Fibroblast of skin of back (primary cell): ENCODE measurements at places on chromosomes 16 and 17.
A peak's percentile ranks its signal among the peaks of the same experiment; 100 is the strongest.

DNA sequence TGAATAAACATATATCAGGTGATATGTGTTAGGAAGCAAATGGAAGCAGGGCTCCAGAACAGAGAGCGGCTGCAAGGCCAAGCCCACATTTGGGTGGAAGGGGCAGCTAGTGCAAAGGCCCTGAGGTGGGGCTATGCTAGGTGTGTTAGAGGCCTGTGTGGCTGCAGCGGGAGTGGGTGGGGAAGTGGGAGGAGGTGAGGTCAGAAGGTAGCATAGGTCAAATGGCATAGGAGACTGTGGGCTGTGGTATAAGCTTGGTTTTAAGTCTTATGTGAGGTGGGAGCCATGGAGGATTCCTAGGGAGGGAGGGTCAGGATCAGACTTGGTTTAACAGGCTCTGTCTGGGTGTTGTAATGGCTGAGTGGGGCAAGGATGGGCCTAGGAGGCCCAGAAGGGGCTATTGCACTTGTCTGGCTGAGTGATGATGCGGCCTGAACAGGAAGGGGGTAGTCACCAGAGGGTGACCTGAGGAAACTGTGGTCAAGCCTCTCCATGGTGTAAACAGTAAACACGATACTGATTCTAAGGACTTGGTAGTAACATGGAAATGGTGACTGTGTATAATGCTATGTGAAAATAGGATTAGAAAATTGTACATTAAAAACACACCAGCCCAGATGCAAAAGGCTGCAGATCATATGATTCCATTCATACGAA is 31.1 kb downstream of the RAI1 start:
- peak; percentile 56 for DNase-seq

DNA sequence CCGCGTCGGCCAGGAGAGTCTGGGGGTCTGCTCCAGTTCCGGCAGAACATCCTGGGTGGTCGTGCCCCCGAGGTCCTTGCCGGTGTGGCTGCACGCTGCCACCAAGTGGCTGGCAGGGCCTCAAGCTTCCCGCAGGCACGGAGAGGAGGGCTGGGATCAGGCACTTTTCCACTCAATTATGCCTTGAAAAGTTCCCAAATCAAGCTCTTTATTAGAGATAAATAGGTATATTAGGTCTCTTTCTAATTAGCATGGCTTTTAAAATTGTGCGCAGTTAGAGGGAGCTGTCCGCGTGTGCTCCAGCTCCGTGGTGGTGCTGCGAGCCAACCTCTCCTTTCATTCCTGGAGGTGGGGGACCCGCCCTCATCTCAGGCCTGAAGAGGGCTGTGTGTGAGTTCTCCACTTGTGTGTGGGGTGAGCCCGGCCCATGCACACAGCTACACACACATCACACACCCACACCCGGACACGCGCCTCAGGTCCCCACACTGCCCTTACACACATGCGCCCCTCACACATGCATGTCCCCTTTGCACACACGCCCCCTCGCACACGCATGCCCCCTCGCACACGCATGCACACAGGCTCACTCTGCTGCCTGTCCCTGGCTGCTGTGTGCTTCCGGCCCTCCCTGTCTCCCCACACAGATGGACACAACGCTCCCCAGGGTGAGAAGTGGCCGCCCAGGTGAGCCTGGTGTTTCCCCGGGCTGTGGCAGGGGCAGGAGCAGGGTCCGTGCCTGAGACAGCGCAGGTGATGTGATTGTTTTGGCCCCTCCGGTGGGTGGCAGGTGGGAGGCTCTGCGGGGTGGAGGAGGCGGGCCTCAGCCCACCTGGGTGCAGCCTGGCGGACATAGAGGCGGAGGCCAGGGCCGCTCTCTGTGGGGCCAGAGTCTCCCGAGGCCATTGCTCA is 28.8 kb downstream of the CACNA1H start:
- no peak for DNase-seq

GRCh38 chr17:78304549-78305037 is 55.3 kb downstream of the SOCS3 start:
- no peak for DNase-seq

GRCh38 chr17:57266902-57267311 is 10.6 kb downstream of the MSI2 start:
- DNase-seq: no peak

- DNase-seq: no peak
These were observed at the start of gene NPW for GRCh38 chr16:2019518-2019920. TSS of gene NPW (plus strand) at chr16:2019785.

- DNase-seq: peak; percentile 9
These were observed 9.3 kb upstream of the PRR14 start for GRCh38 chr16:30641378-30641982.

DNA sequence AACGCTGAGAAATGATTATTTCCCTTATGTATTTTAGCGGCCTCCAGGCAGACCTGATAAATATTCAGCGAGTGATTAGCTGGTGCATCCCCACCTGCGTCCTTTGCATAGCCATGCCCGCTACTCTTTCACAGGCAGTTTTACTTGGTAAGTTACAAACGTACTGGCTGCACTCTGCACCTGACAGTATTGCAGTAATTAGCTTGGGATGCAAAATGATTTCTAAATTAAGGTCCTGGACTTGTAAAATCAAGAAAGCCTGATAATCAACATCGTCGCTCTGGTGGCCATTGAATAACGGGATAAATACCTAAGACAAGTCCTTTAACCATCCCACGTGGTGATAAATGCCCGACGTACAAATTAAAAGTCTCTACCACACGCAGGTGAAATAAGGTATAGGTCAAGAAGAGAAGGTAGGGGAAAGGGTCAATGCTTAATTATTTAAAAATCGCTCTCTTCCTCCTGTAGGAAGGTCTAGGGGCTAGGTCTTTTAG is 998 bp upstream of the PRKCA start:
- no peak for DNase-seq

DNA sequence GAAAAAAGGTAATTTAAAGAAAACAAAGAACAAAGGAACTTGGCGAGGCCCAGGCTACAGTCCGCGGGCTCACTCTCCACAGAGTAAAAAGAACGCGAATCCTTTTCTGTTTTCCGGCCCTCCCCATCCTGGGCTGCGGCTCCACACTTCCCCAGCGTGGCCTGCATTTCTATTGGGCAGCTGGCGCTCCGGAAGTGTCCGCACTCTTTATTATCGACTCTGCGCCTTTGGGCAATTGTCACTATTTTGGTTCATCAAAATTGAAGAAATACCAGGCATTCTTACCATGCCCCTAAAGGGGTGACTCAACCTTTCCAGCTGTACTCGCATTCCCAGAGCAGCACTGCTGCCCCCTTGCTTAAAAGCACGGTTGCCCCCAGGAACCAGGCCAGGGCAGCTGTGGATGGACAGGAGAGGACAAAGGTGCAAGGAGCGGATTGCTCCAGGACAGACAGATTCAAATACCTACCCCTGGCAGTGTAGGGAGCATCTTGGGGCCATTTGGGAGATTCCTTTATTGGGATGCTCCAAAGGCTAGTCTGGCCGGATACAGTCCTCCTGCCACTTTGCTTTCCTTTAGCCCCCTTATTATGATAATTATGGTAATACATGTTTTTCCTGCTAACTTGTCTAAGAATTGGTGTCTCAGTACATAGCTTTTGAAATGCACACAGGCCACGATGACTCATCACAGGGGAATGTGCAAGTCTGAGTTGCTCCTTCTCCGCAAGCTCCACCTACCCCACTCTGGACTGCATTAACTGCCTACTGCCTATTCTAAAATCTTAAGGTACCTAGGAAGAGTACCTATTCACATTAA is 985 bp upstream of the SLFN12 start:
- peak; percentile 100 for DNase-seq

- DNase-seq: no peak
These were observed 12.9 kb downstream of the SCNN1G start for GRCh38 chr16:23195366-23195978.

DNA sequence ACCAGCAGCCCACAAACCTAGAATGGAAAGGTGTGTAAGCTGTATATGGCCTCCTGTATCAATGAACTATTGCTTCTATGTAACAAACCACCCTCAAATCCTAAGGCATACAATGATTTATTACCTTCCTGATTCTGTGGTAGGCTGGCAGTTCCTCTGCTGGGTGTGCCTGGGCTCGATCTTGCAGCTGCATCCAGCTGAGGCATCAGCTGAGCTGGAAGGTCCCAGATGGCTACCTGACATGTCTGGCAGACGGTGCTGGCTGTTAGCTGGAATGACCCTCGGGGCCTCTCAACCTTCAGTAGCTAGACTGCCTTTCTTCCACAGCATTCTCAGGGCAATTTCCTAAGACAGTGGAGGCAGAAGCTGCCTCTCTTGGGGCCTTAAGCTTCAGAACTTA is 152.7 kb downstream of the RAB11FIP4 start:
- DNase-seq: no peak

DNA sequence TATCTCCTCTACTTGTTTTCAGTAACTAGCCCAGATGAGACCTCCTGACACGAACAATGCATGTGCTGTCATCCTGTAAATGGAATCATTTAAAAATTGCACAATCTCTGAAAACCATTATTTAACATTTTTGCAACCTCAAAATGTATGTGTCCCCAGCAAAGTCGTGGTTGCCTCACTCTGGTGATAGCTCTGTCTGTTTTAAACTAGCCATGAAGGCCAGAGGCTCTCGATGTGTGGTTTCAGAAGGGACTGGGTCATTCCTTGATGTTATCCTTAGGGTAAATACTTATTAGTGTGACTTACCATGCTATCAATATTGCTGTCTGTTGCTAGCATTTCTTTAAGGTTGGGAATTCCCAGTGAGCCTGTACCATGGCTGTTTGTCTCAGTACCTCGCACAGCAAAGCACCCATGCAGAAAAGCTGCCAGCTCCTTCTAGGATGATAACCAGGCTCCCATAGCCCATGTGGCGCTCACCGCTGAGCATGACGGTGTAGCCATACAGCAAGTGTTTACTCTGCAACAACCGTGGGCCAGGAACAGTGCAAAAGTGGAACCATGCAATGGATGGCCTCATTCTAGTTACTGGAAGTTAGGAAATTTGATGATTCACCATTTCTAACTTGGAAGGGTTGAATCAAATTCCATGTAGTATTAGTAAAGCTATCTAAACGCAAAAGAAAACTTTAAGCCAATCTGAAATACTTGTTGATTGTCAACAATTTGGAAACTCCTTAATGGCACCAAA is 2.9 kb upstream of the PGS1 start:
- DNase-seq: peak; percentile 91

GRCh38 chr16:51636920-51637769 is 486.1 kb upstream of the SALL1 start:
- DNase-seq: no peak

DNA sequence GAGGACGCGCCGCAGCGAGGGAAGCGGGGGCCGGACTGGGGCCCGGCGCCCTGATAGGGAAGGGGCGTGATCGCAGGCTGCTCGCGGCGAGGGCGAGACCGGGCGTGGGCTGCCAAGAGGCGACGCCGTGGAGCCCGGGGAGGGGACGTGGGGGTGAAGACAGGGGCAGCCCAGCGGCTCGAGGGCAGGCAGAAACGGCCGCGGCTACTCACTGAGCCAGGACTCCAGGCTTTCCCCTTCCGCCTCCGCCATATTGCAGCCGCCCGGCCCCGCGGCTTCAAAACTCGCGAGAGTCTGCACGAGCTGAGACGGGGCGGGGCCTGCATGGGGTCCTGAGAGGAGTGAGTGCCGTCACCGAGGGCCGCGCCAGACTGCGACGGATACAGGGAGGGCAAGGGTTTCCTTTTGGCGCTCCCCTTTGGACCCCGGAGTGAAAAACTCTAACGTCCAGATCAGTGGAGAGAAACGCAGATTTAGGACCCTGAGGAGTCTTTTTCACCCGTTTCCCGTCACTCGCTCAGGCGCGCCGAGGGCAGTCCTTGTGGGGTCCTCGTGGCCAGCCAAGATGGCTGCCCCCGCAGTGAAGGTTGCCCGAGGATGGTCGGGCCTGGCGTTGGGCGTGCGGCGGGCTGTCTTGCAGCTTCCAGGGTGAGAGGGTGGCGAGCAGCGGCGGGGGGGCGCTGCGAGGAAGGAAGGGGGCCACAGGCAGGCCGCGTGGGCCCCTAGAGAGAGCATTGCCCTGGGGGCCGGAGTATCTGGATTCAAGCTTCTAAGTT is at the start of the genes GGA3 and MRPS7:
TSS of gene GGA3 (minus strand) at position 271 of the 776 bp plus-strand sequence. CDS start at position 252, 19 bp downstream.
TSS of gene MRPS7 (plus strand) at position 544 of the 776 bp plus-strand sequence. CDS start at position 566, 22 bp downstream.
- peak; percentile 92 for DNase-seq

GRCh38 chr17:8055851-8056231 is 17.0 kb downstream of the ALOX15B start:
- no peak for DNase-seq

DNA sequence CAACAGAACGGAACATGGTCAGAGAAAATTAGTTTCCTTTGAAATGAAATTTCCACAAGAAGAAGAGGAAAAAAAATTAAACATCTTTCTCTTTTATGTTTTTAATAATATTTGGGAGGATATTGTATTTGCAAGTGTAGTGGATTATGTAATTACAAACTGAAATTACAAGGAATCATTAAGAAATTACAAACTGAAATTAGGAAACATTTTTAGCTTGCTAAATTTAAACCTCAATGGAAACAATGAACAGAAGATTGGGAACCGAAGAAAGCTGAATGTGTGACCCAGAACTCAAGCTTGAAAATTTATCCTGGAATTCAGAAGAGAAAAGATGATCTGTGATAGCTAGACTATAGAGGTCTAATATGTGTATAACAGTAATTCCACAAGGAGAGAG is 4.4 kb upstream of the PIK3R5 start:
- DNase-seq: no peak

DNA sequence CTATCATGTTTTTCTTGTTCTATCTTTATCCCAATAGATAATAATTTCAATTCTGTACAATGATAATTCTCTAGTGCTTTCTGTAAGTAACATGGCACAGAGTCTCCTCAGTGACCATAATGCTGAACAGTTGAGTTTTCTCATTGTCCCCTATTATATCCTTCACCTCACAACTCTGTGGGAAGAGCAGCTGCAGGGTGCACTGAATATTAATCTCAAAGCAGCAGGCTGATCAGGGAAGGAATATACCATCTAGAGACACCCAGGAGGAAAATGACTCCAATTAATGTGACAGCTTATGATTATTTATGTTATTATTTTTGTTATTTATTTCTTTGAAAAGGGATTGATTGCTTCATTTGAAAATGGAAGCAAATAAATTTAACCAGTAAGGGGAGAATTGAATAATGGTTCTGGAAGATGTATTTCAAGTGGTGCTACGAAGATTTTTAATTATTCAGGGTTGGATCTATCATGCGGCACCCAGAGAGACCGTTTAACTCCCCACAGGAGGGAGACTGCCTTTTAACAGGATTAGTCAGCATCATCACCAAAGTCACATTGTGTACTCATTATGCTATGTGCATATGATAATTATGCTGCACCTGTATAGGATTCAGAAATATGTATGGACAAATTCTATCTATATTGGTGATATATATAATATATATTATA is 1015.7 kb upstream of the GOT2 start:
- DNase-seq: no peak

DNA sequence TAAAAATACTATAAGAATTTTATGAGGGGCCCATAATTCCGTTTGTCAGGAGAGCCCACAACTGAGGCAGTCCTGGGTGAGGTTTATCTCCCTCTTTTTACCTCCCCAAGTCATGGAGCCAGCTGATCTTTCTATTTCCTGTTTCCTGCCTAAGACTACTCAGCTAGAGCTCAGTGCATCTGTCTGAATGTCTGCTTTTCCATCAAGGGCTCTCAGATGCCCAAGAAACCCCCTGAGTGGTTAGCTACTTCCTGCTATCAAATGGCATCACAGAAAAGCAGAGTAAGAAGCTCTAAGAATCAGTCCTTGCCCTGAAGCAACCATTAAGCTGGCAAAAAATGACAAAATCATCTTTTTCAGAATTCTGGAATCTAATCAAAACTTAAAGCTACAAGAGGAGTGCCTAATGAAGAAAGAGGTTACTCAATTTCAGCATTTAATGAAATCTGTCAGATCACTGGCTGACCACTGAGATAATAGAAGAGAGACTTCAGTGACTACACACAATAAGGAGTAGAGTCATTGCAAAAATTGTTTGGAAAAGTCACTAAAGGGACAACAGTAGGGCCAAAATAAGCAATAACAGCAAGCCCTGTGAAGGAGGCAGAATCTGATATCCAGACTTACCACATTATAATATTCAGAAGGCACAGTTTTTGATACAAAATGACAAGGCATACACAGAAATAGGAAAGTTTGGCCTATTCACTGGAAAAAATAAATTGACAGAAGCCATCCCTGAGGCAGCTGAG is 150.1 kb downstream of the CYB561 start:
- no peak for DNase-seq
